Hematopoietic multipotent progenitor cell treated with erythropoietin and hydrocortisone succinate and interleukin-3 and kit ligand, for 6 days (in vitro differentiated cells): ENCODE measurements at places on chromosomes 2 and 18.

DNA sequence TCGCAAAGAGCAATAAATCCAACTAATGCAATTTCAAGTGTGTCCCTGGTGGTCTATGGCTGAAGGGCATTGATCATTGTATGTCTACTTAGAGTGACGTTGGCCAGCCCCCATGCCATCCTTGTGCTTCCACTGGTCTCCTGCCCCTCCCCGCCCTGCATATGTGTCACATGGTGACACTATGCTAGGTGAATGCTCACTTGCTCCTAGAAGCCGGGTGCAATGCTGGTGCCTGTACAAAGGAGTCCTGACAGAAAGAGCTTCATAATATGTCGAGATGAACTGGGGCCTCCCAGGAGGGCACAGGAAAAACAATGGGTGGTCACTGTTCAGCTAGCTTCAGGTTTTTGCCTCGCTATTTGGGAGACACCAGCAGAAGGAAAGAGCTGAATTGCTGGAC is 5.9 kb upstream of the TRABD2A start:
- no peak for DNase-seq

DNA sequence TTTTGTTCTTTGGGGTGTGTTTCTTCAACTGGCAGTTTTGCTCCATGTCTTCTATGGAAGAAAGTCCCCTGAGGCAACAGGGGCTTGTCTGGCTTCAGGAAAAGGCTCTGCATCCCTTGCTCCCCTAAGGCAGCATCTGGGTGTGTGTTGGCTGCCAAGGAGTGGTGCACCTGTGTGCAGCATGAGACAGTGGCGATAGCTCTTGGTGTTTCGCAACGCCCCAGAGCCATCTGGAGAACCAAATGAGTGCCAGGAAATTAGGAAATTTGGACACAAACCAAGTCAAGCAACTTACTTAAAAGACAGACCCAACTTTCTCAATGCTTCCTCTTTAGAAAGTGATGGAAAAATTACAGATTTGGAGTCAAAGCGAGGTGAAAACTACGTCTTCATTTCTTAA is 1044.4 kb upstream of the CNTNAP5 start:
- DNase-seq = peak; percentile 33

DNA sequence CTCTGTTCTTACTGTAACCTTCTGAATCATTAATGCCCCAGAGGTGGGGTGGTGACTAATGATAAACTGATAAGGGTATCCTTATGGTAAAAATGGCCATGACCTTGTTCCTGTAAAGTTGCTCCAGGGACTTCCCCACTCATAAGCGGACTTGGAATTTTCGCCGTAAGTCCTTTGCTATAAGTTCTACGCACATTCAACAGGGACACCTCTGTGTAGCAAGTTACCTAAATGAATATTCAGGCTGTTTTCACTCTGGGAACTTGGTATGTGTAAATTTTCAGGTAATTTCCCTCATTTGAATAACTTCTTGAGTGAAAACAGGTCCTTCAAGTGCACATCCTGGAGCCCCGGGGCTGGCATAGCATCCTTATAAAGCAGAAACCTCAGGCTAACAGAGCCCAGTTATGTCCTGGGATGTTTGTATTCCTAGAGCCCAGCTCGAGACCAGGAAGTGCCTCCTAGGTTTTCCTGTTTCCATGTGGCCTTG is 9.4 kb upstream of the AGFG1 start:
- no peak for DNase-seq

GRCh38 chr2:44778221-44778654 is 163.3 kb upstream of the SIX3 start:
- no peak for DNase-seq
